NCI-H146 (cell line): ENCODE measurements at places on chromosomes 16 and 17.

DNA sequence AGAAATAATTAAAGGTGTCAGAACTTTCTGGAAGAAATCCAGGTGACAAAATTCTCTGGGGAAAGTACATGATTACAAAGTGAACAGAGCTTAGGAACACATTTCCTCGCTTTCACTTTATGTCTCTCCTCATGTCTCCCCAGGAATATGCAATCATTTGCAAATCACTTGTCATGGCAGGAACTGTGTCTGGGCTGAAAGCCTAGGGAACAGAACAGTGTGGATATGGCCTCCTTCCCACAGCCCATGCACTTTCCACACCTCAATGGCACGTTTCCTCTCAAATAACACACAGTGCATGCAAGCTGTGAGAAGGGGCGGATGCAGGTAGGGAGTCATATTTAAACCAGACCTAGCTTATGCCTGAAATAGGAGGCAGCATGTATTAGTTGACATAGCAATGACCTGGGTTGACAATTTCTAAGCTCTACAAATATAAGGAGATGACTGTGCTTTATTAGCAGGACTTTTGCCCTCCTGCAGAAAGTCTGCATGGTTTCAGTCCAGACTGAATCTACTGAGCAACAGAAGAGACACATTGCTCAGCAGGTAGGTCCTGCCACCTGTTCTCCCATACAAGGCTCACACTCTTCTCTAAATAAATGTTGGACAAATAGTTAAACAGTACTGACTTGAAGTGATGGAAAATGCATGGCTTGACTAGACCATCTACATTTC, 236.0 kb upstream of the ELAC2 start:
- peak; percentile 19 for DNase-seq

GRCh38 chr17:44865231-44865660, 17.6 kb downstream of the HIGD1B start:
- DNase-seq, result peak; percentile 71

DNA sequence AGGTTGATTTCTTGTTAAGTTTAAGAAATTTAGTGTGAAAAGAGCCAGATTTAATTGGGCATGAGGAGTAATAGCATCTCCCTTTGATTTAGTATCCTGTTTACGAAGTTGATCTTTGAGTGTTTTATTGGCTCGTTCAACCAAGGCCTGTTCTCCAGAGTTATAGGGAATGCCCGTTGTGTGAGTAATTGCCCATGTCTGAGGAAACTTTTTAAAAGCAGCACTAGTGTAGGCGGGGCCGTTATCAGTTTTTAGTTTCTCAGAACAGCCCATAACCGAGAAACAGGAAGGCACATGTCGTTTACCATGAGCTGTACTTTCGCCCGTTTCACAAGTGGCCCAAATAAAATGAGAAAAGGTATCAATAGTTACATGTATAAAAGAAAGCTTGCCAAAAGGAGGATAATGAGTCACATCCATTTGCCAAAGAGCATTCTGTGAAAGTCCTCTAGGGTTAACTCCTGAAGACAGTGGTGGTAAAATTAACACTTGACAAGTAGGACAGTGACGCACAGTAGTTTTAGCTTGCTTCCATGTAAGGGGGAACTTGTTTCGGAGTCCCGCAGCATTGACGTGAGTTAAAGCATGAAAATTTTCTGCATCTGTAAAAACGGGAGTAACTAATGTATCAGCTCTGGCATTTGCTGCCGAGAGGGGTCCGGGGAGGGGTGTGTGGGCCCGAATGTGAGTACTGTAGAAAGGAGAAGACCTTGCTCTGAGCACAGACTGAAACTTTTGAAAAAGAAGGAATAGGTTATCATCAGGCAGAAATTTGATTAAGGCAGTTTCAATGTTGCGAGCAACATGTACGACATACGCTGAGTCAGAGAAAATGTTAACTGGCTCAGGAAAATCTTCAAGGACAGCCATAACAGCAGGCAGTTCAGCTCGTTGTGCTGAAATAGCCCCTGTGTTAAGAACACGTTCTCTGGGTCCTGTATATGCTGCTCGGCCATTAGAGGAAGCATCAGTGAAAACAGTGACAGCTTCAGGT, 18.5 kb upstream of the KCTD5 start:
- DNase-seq, result no peak

DNA sequence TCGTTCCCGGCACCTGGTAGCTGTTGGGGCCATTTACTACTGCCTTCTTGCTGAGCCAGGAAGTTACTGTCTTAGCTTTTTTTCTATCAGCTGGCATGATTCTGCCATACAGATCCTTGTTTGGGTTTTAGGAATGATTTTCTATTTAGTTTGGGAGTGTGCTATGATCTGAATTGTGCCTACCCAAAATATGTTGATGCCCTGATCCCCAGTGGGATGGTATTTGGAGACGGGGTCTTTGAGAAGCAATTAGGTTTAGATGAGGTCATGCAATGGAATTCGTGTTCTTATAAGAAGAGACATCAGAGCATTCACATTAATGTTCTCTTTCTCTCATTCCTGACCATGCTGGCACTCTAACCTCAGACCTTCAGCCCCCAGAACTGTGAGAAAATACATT, 59.4 kb upstream of the HS3ST2 start:
- no peak for DNase-seq

DNA sequence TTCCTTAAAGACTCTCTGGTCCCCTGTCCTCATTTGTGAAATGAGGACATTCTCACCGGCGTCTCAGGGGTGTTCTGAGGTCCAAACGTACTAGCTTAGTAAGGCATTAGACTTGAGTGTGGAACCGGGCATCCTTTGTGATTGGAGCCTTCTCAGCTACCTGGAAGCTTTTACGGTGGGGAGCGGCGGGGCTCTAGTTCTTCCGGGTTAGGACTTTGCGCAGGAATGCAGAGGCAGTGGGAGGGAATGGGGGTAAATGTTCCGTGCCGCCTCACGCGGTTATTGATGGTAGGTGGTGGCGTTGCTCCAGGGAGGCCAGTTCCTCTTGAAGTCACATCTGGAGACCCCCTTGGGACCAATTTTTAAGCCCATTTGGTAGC, 113.6 kb downstream of the SNX29 start:
- no peak for DNase-seq

GRCh38 chr16:8831450-8831849, 33.8 kb downstream of the PMM2 start:
- DNase-seq, result no peak

DNA sequence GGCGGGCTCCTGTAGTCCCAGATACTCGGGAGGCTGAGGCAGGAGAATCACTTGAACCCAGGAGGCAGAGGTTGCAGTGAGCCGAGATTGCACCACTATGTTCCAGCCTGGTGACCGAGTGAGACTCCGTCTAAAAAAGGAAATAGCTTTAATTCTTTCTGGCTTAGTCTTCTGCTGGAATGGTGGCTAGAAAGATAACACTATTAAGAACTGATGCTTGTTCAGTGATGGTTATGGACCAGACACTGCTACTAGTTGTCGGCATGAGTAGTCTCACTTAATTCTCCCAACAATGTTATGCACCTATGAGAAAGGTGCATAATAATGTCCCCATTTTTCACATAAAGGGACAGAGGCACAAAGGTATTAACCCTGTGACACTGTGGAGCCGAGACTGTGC, 188.7 kb downstream of the HS3ST3A1 start:
- no peak for DNase-seq

DNA sequence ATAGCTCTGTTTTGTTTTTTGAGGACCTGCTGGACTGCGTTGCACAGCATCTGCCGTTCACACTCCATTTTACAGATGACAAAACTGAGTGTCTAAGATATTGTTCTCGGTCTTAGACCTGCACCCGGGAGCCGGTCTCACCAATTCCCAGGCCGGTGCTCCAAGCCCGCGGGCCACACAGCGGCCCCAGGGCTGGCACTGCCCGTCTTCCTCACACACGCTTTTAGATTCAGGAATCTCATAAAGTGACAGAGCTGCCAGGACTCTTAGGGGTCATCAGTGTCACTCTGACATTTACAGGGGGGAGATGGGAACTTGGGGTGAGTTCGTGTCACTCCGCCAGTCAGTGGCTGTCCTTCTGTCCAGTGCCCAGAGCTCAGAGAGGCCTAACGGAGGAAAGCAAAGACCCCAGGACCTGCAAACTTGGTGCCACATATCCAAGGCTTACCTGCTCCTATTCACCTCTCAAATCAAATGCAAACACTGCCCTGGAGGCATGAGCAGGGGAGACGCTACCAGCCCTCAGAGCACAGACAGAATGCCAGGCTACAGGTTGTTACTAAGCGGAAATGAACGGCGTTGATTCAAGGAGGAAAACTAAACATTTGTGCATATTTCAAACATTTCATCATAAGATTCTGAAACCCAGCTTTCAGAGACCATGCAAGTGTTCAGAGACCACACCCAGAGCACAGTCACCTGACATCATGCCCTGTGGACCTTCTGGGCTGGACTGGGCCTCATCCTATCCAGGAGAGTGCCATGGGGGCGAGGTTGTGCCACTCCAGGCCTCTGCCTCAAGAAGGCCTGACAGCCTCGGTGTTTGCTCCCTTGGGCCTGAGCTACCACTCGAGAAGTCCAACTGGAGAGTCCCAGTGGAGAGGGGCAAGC, 29.5 kb downstream of the TNFRSF13B start:
- no peak for DNase-seq

DNA sequence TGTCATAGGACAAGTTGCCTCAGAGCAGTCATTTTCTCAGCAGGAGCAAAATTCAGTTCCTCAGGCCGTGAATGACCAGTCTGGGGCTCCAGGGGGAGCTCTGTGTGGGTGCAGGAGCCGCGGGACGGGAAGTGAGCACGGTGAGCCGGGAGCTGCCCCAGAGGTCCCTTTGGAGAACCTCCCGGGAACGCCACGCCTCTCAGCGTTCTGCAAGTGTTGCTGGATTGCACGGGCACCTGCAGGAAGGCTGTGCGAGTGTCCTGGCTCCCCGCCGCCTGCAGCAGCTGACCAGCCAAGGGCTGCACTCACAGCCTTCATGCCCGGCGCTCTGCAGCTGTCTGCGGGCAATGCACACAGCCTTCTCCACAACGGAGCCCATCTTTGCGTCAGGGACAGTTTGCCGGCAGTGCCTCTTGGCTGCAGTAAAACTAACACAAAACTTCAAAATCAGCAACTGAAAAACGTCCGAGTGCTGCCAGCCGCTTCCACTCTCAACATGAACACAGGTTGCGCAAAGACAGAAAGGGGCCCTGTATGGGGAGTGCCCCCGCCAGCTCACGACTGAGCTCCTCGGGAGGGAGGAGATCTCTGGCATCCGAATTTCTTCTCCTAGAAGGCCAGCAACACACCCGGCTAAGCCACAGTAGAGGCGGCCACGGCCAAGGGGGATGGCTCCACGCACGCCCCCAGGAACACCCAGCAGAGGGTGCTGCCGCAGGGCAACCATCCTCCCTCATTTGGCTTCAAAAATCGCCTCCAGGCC, 16.0 kb downstream of the NDUFAF8 start:
- DNase-seq, result peak; percentile 98
